ENCODE measurements at places on chromosomes 4 and X. TPM values are rescaled to one million over a fixed set of nuclear protein-coding genes. Genes with fewer than 3 reads are reported as not detected.

- no peak overlapping the region for H3K27ac ChIP-seq
- H3K4me1 ChIP-seq = no peaks in the 10 kb centered on the region
- no peak for DNase-seq
- H3K36me3 ChIP-seq = no peaks in the 10 kb centered on the region
- H3K27me3 ChIP-seq = no peaks in the 10 kb centered on the region
Measured at GRCh38 chr4:107978716-107979451, 10.8 kb upstream of the HADH start.

DNA sequence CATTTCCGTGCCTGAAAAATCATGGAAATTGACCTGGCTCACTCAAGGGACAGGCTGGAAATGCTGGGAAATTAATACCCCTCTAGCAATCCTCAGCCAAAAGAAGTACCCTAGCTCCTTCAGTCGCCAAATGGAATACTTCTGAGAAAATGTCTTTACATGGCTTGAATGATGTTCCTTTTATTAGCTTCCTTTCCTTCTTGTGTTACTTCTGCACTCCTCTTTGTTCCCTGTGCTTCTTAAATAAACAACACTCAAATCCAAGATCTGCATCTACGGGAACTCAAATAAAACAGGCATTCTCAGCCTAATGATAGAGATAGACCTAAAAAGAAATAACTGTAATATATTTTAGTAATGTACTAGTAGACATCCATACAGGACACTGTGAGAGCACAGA, 36.1 kb downstream of the SPARCL1 start:
- H3K27ac ChIP-seq = no peak overlapping the region
- H3K4me3 ChIP-seq = no peak overlapping the region
- no peaks in the 10 kb centered on the region for H3K27me3 ChIP-seq
- H3K36me3 ChIP-seq = peaks cover 30% of the 10 kb centered on the region
- DNase-seq = no peak

GRCh38 chr4:69876071-69876470, 16.1 kb upstream of the SULT1E1 start:
- no peaks in the 10 kb centered on the region for H3K27me3 ChIP-seq
- H3K4me1 ChIP-seq = no peaks in the 10 kb centered on the region
- DNase-seq = no peak
- H3K27ac ChIP-seq = no peak overlapping the region
- H3K4me3 ChIP-seq = no peak overlapping the region

GRCh38 chrX:121455890-121456289, 408.5 kb downstream of the GLUD2 start:
- H3K27me3 ChIP-seq = no peaks in the 10 kb centered on the region
- H3K36me3 ChIP-seq = no peaks in the 10 kb centered on the region
- no peak for DNase-seq
- no peak overlapping the region for H3K4me3 ChIP-seq
- H3K27ac ChIP-seq = no peak overlapping the region

DNA sequence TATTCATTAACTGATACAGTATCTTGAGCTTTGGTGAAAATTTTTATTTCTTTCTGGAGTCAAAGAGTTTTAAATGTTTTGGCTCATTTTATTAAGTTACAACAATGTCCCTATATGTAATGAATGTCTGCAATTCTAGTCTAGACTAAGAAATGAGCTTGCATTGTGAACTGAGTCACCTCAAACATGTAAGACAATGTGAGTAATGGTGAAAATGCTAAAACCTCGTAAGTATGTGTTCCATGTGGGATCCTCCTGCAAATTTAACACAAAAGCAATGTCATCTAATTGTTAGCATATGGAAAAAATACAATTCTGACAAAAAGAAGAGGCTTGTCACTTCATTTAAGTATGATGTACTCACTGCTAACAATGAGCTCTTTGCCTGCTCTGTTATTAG, 480.5 kb upstream of the FSTL5 start:
- H3K27me3 ChIP-seq = no peaks in the 10 kb centered on the region
- H3K4me1 ChIP-seq = no peaks in the 10 kb centered on the region
- no peak for DNase-seq
- H3K36me3 ChIP-seq = no peaks in the 10 kb centered on the region
- no peak overlapping the region for H3K27ac ChIP-seq
- H3K4me3 ChIP-seq = no peak overlapping the region

DNA sequence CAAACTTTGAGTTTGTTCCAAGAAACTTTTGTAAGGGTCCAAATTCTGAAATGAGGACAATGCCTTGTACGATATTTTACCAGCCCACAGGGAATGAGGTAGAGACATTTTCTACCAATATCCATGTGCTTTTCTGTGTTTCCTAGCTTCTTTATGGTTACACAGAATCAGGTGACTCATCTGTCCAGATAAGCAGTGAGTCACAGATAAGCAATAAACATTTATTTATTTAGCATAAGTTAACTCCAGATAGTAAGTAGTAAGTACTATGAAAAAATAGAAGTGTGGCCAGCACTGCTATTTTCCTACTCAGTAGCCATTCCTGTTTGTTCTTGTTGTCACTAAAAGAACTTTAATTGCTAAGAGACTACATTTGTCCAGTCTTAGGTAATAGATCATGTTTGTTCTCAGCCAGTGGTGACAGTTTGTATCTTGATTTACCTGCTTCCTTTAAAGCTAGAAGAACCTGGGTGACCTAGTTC, 7.4 kb downstream of the AFF1 start:
- no peak for DNase-seq
- H3K27me3 ChIP-seq = no peaks in the 10 kb centered on the region
- H3K27ac ChIP-seq = no peak overlapping the region
- peaks cover 72% of the 10 kb centered on the region for H3K4me1 ChIP-seq
- H3K36me3 ChIP-seq = no peaks in the 10 kb centered on the region
- H3K4me3 ChIP-seq = no peak overlapping the region

DNA sequence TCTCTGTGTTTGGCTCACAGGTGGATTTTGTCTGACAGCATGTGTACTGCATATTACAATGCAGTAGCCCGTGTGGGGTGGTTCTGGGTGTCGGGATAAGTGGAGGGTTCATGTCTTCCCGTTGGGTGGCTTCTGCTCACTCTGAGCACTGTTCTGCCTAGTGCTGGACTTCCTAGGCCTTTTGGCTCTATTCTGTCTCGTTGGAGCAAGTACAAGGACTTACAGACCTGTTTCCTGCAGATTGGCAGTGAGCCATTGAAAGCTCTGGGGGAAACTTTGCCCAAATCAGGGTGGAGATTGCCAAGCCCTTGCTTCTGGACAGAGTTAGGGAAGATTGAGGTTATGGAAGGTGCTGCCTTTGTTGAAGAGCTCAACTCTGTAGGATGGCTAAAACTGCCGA, 91.1 kb upstream of the SLC4A4 start:
- no peaks in the 10 kb centered on the region for H3K4me1 ChIP-seq
- H3K4me3 ChIP-seq = no peak overlapping the region
- no peaks in the 10 kb centered on the region for H3K36me3 ChIP-seq
- DNase-seq = no peak
- H3K27me3 ChIP-seq = no peaks in the 10 kb centered on the region
- H3K27ac ChIP-seq = no peak overlapping the region

DNA sequence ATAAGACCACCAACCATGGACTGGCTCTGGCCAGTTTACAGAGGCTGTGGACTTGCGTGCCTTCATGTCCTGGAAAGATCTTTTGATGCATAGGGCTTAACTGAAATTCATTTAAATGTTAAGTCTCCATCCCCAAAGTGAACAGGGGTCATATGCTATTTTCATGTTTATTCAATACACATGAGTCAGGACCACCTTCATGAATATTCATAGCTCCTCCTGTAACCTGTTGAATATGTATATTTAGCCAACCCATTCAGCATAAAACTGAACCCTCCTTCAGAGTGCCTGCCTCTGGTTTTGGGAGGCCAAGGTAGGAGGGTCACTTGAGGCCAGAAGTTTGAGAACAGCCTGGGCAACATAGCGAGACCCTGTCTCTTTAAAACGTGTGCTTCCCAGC, 7.1 kb downstream of the CTPS2 start:
- H3K36me3 ChIP-seq = no peaks in the 10 kb centered on the region
- no peaks in the 10 kb centered on the region for H3K4me1 ChIP-seq
- no peak for DNase-seq
- no peak overlapping the region for H3K27ac ChIP-seq
- no peaks in the 10 kb centered on the region for H3K27me3 ChIP-seq

GRCh38 chr4:81214881-81215868, at the start of gene PRKG2:
PRKG2 (minus strand) TSS chr4:81215222; CDS start chr4:81205047, 10,175 bp downstream.
- H3K36me3 ChIP-seq = no peaks in the 10 kb centered on the region
- H3K4me1 ChIP-seq = peaks cover 8% of the 10 kb centered on the region
- no peak within 1 kb of the TSS for H3K27ac ChIP-seq
- DNase-seq = peak; percentile 35
- peaks cover 55% of the 10 kb centered on the region for H3K27me3 ChIP-seq

DNA sequence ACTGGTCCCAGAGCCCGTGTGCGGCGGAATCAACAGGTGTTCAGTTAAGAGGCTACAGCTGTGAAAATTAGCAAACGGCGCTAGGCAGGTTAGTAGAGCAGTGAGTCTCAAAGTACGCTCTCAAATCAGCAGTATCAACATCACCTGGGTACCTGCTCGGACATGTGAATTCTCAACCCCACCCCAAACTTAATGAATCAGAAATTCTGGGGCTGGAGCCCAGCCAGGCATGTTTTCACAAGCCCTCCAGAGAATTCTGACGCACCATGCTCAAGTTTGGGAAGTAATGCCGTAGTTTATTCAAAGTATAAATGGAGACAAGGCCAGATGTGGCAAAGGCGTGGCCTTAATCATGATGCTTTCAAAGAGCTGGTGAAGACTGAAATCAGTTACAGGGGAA, 58.2 kb upstream of the PTCHD1 start:
- H3K36me3 ChIP-seq = no peaks in the 10 kb centered on the region
- no peak for DNase-seq
- no peaks in the 10 kb centered on the region for H3K27me3 ChIP-seq
- no peaks in the 10 kb centered on the region for H3K4me1 ChIP-seq
- H3K27ac ChIP-seq = no peak overlapping the region

GRCh38 chr4:145553375-145553774, 65.8 kb upstream of the MMAA start:
- H3K4me3 ChIP-seq = no peak overlapping the region
- H3K36me3 ChIP-seq = peaks cover 7% of the 10 kb centered on the region
- H3K4me1 ChIP-seq = no peaks in the 10 kb centered on the region
- no peak overlapping the region for H3K27ac ChIP-seq
- DNase-seq = no peak

- no peak overlapping the region for H3K27ac ChIP-seq
- peaks cover 69% of the 10 kb centered on the region for H3K27me3 ChIP-seq
- H3K36me3 ChIP-seq = no peaks in the 10 kb centered on the region
- no peak overlapping the region for H3K4me3 ChIP-seq
- no peaks in the 10 kb centered on the region for H3K4me1 ChIP-seq
Measured at GRCh38 chr4:93835929-93836328, 7.4 kb downstream of the ATOH1 start.

GRCh38 chrX:554271-554670, 76.3 kb upstream of the SHOX start:
- H3K27ac ChIP-seq = no peak overlapping the region
- no peak overlapping the region for H3K4me3 ChIP-seq
- no peaks in the 10 kb centered on the region for H3K36me3 ChIP-seq
- no peak for DNase-seq
- no peaks in the 10 kb centered on the region for H3K4me1 ChIP-seq
- H3K27me3 ChIP-seq = no peaks in the 10 kb centered on the region

DNA sequence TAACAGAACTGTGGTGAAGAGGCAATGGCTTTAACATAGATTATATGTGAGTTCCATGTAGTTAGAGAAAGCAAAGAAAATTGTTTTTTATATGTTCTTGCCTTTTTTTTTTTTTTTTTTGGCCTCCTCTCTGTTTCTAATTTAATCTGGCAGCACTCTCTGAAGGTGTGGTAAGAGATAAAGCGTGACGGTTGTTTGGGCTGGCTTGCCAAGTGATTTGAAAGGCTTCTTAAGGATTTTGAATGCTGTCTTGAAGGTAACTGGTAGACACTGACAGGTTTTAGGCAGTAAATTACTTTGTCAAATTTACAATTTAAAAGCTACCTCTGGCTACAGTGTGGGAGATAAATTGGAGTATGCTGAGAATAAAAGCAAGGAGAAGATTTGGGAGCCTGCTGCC, 269.3 kb upstream of the HS3ST1 start:
- DNase-seq = no peak
- no peak overlapping the region for H3K27ac ChIP-seq

The CD38 gene
- 38.4 TPM for total RNA-seq

The SUPT20HL1 gene
- total RNA-seq = not detected

The ADGRG2 gene
- total RNA-seq = 3.1 TPM

The HEPH gene
- total RNA-seq = 11.8 TPM

The TMEM255A gene
- total RNA-seq = 1.8 TPM

The MAGEA10 gene
- total RNA-seq = not detected
